Amygdala (tissue), 56 donors: ENCODE measurements at places on chromosomes 7 and 10.

DNA sequence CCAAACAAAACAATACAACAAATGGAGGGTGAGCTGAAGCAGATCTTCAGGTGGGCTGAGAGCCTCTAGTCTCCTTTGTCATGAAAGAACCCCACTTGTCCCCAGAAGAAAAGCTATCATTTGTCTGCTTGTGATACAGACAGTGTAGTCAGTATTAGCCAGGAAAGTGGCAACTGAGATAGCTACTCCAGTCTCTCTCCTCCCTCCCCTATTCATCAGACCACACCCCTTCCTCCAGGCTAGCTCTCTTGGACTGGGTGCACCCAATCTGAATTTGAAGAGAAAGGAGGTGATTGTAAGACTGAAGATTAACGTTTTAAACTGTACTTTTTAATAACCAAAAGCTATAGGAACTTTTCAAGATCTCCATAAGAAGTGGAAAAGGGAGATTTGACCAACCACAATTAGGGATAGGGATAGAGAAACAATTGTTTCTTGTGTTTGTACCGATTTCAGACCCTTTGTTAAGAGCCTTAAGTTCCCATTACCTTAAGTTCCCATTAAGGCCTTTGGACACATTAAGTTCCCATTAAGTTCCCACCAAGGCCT is 14.1 kb downstream of the BMPR1A start:
- no peak for DNase-seq

GRCh38 chr10:98486421-98486820 is 39.7 kb upstream of the HPS1 start:
- no peak for DNase-seq

- DNase-seq: no peak
Measured at GRCh38 chr7:73314271-73314670, 5.6 kb upstream of the NSUN5 start.

GRCh38 chr7:41948503-41948902 is 245.6 kb upstream of the INHBA start:
- no peak for DNase-seq

DNA sequence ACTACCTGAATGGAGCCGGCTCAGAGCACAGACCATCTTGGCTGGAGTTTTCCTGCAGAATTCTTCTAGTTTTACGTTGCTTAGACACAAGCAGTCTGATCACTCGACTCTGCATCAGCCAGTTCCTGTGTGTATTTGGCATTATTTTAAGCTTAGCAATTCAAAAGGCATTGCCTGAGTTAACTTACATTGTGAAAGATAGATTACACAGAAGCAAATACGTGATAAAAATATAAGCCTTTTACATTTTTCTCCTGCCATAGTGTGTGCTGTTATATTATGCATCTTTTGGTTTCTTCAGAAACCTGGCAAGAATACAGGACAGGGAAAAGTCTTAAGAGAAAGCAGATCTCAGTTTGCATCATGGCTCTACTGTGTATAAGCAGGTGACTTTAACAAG is 98.1 kb downstream of the LRRC4 start:
- no peak for DNase-seq

DNA sequence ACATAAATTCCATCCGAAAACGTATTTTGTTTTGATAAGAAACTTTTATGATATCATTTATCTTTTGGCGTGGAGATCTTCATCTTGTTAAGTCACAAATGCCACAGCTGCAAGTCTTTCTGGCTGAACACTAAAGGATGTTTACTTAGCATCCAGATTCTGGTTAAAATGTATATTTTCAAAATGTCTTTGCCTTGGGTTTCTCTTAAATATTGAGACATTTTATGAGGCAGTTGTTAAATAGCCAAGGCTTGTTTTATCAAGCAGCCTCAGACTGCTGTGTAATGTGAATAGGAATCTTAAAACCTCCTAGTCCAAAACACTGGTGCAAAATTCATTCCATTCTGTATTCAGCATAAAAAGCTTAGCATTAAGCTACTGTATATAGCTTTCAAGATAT is 136.3 kb upstream of the FZD1 start:
- no peak for DNase-seq

DNA sequence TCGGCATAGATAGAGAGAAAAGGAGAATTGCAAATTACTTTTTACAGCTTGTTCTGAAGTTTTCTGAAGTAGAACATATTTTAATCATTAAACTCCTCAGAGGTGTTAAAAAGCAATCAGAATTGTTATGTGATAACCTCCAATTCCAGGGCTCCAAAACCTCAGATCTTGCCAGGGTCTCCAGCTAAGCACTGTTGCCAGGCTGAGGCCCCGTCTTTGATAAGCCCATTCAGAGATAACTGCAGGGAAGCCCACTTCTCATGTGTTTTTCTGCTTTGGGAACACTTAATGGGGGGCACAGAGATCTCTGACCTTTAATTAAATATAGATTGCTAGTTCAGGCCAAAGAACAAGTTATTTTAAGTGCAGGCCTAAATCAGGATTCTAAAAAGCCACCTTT is 40.4 kb downstream of the GFRA1 start:
- DNase-seq: no peak

- DNase-seq: no peak
Measured at GRCh38 chr10:51366044-51366443, 291.8 kb downstream of the PRKG1 start.

GRCh38 chr7:27202018-27202861 is 2.3 kb upstream of the HOXA13 start:
- no peak for DNase-seq

DNA sequence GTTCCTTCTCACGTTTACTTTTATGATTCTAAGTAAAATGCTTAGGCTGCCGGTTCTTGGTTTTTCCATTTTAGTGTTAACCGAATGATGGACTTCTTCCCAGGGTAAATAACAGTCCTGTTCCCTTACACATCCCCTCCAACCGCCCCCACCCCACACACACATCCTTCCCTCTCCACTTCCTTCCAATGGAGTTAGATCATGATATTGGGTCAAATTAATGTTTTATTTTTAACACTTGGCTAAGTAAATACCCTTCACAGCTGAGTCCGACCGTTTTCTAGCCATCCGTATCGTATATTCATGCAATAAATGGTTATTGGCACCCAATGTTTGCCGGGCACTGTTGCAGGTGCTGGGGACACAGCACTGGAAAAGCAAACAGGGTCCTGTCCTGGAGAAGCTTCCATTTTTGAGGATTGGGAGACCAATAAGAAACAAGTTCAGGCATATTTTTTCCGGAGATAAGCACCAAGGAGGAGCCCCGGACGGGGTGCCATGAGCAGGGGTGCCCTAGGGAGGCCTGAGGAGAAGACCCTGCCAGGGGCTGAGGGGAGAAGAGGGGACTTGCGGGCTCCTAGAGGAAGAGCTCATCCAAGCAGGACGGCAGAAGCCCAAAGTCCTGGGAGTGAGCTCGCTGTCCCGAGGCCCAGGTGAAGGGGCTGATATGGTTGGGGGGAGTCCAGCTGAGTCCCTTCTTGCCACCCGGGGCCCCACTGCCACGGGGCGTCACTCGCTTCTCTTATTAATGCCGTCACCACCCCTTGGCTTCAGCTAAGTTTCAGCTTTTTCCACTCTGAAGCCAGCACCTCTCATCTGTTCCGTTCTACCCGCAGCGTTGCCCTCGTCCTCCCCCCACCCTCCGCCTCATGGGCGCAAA is 126.0 kb upstream of the RET start:
- no peak for DNase-seq

- DNase-seq: no peak
Measured at GRCh38 chr7:126657137-126657536, 595.6 kb downstream of the GRM8 start.

- no peak for DNase-seq
Measured at GRCh38 chr7:28155019-28155660, 25.5 kb downstream of the JAZF1 start.

DNA sequence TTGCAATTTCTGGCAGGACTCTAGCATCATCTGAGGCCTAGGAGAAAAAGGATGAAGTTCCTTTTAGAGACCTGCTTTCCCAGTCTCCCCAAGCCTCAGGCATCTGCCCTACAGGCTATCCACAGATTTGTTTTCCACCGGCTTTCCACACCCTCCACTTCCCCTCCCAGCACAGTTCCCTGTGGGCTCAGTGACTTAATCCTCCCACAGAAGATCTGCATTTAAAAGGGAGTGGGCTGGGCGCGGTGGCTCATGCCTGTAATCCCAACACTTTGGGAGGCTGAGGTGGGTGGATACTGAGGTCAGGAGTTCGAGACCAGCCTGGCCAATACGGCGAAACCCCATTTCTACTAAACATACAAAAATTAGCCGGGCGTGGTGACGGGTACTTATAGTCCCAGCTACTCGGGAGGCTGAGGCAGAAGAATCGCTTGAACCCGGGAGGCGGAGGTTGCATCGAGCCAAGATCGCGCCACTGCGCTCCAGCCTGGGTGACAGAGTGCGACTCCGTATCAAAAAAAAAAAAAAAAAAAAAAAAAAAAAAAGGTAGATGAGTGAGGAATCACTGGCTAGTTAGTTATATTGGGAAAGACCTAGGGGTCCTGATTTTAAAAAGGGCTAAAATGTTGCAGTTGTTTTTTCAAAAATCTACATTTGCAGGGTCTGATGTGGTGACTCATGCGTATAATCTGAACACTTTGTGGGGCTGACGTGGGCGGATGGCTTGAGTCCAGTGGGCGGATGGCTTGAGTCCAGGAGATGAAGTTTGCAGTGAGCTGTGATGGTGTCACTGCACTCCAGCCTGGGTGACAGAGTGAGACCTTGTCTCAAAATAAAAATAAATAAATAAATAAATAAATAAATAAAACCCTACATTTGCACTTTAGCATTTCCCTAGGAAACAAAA is 119.5 kb downstream of the BAMBI start:
- no peak for DNase-seq

DNA sequence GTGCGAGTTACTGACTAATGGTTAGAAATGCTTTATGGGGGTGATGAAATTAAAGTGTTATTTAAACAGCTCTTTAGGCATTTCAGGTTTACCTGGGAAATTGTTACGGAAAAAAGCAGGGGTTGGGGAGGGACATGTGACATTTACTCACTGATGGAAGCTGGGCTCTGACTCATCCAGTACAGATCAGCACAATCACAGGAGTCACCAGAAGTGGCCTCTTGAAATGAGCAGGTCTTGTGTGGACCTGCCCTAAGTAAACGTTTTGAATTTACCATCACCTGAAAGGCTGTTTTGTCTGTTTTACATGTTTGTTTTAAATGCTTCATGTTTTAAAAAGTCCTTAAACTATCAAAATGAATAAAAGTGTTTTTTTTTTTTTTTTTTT is 2.3 kb downstream of the GLRX3 start:
- no peak for DNase-seq

DNA sequence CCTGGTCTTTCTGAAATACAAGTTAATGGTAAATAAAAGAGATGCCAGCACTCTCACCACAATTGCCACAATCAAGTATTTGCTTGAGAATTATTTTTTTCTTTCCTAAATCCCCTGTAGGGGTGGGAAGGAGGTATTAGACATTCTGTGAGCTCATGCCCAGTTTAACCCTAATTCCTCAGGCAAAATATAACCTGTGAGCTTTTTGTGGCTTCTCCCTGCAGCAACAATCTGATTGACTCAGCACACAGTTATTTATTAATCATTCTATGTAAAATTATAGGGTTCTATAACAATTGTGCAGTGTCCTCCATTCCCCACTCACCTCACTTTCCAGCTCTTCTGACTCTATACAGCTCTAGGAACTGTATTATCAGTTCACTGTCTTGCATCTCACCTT is 66.3 kb downstream of the GLI3 start:
- DNase-seq: no peak

- no peak for DNase-seq
Measured at GRCh38 chr7:130299866-130300265, 6.9 kb downstream of the CPA4 start.

GRCh38 chr7:65438598-65438997 is 64.9 kb downstream of the ZNF92 start:
- no peak for DNase-seq

- no peak for DNase-seq
Measured at GRCh38 chr10:66746711-66747110, 179.1 kb upstream of the LRRTM3 start.

DNA sequence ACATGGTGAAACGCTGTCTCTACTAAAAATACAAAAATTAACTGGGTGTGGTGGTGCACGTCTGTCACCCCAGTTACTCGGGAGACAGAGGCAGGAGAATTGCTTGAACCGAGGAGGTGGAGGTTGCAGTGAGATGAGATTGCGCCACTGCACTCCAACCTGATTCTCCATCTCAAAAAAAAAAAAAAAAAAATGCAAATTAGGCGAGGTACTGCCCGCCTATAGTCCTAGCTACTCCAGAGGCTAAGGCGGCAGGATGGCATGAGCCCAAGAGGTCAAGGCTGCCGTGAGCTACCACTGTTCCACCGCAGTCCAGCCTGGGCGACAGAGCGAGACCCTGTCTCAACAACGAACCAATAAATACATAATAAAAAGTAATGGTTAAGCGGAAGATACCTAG is 1.1 kb upstream of the EIF4H start:
- DNase-seq: no peak

DNA sequence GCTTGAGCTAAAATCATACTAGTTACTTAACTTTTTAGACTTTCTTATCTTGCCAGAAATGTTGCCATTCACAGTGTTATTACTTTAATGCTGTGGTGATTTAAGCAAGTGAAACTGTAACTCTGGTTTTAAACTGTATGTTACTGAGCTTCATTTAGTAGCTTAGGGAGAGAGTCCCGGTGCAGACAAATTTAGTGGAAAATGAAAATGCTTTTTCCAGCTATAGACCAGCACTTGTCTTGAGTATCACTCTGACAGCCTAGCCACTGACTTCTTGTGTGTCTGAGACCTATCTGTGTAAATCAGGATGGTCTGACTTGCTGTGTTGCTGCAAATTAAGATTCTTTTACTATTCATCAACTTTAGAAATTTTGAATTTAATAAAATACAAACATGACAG is 200.8 kb downstream of the CACNB2 start:
- DNase-seq: no peak

- DNase-seq: no peak
Measured at GRCh38 chr7:38160003-38160571, 18.0 kb upstream of the STARD3NL start.

GRCh38 chr7:47572939-47573757 is 8.8 kb downstream of the TNS3 start:
- DNase-seq: no peak

DNA sequence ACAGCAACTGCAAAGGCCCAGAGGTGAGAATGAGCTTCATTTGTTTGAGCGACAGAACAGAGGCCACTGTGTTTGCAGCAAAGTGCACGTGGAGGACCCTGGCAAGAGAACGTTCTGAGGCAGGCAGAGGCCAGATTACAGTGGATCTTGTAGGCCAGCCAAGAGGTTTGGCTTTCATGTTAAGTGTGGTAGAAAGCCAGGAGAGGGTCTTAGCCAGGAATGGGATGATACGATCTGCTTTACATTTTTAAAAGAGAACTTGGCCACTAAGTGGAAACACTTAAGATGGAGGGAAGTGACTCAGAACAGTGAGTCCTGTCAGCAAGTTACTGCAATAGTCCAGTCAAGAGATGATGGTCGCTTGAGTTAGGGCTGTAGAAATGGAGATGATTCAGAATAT is 4.6 kb downstream of the CCDC136 start:
- no peak for DNase-seq

- no peak for DNase-seq
Measured at GRCh38 chr7:111238886-111239285, 148.0 kb downstream of the LRRN3 start.

GRCh38 chr10:329361-330099 is 194.3 kb downstream of the ZMYND11 start:
- DNase-seq: peak; percentile 54
